ENCODE measurements at places on chromosomes 5 and 9.

DNA sequence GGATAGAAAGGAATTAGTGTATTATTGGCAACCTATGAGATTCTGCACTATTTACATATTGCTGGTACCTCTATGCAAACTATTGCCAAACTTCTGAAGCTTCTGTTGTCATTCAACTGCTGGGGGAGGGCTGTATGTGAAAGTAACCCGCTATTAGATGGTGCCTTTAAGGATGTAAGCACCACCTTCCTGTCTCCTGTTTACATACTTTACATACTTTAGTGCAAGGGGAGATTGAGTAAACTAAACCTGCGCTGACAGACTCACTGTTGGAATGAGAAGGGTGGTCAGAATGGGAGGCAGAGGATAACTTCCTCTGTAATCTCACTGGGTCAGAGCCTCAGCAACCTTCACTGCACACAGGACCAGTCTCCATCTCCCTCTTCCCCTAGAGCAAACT lies 123.8 kb downstream of the NR3C1 start:
- DNase-seq: no peak

GRCh38 chr5:154345255-154345952 lies 100.4 kb upstream of the SAP30L start:
- DNase-seq: no peak

GRCh38 chr5:31614151-31615020 lies 24.5 kb upstream of the PDZD2 start:
- no peak for DNase-seq

- no peak for DNase-seq
Observed at GRCh38 chr5:190366-191035, 794 bp upstream of the LRRC14B start.

DNA sequence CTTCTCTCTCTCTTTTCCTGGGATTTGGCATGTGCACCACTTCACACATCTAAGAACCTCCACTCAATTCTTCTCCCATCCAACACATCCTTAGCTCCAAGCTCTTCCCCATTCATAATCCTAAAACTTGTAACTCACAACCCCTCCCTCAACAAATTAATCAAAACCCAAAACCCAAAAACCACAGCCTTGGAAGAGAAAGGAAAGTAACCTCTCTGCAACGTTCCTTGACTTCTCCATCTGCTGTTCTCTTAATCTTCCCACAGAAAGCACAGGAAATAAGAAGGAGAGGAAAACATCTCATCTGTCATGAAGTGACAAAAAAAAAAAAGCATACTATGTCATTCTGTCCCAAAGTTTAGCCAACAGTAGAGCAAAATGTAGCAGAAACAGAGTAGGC lies 66.2 kb downstream of the DRD1 start:
- no peak for DNase-seq

- DNase-seq: no peak
Observed at GRCh38 chr9:87108661-87109060, 161.4 kb upstream of the GAS1 start.

DNA sequence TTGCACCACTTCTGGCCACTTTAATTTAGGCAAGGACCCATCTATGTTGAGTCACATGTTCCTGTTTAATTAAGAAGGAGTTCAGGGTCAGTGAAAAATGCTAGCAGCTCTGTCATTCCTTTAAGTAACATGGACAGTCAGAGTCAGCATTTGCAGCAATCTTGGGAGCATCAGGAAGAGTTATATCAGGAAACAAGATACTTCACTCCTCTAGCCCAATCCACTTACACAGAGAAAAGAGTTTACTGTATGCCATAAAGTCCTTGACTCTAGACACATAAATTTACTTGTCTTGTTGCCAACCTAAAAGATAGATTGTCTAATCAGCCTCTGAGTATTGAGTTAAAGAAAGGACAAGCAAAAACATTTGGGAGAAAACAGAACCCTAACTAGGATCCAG lies 266.7 kb downstream of the PJA2 start:
- DNase-seq: no peak

DNA sequence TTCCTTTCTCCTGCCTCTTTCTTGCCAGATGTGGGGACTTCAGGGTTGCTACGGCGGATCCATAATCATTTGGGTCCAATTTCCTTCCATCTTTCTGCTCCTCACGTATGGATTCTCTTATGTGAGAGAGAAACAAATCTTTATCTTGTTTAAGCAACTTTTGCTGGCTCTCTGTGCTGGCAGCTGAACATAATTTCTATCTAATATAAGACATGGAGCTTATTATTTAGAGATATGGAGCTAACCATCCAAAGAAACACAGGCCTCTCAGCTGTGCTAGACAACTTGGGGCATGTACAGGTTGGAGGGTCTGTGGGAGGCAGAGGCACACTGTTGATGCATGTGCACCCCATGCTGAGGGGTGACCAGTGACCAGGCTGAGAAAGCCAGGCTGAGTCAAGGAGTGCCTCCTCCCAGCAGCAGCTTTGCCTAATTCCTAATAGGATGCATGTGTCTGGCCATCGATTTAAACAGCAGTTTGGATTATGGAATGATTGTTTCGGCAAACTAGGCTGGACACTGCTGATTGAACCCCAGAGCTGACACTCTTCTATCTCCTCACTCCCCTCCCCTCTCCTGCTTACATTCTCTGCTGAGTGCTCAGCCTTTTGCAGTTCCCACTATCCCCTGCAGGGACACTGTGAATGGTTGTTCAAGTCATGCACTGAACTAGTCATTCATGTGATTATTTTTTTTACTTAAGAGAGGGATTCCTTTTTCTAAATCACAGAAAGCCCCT lies 195.8 kb downstream of the ERCC6L2 start:
- peak; percentile 31 for DNase-seq

- DNase-seq: no peak
Observed at GRCh38 chr5:125558466-125558865, 812.0 kb upstream of the ZNF608 start.

GRCh38 chr9:15512889-15513288 lies 2.1 kb upstream of the PSIP1 start:
- DNase-seq: no peak

DNA sequence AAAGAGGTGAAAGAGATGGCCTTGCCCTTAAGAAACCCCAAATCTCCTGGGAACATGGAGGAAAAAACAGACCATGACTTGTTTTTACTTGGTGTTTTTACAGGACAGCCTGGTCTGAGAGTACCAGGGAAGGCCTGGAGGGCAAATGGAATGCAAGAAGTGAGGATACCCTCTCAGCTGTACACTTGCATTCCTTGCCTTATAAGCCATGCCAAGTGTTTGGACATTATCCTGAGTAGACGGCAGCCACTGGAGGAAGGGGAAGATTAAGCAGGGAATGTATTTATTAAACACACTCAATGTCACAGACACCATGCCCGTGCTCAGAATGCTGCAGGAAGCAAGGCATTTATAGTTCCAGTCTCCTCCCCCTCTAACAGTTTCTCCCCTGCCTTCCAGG lies 581.4 kb downstream of the CDK5RAP2 start:
- DNase-seq: no peak

- DNase-seq: no peak
Observed at GRCh38 chr5:89595056-89595455, 712.1 kb upstream of the MEF2C start.

DNA sequence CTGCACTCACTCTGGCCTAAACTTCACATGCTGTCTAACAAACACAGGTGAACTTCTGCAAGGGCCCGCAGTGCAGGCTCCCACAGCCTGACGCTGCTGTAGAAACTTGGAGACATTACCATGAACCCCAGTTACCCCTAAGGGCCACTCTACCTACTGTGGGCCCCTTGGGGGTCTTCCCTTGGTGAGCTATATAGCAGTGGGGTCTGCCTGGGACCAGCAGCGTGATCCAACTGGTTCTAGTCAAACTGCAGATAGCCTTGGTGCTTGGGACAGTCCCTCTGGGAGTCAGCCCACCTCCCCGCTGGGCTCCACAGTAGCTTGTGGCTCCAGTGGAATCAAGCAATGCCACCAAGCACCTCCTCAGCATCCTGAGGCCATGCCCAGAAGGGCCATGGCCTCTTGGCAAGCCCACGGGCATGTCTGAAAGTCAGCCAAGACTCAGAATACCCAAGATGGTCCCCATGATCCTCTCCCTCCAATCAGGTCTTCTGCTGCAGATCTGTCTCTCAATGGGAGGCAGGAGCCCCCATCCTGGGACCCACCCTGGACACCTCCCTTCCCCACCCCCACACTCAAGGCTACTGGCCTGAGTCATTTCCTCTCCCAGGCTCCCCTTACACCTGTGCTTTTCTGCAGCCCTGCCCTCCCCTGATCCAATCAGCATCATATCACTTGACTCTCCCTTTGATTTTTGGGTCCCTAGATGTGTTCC lies 230.0 kb upstream of the IRX1 start:
- DNase-seq: no peak

DNA sequence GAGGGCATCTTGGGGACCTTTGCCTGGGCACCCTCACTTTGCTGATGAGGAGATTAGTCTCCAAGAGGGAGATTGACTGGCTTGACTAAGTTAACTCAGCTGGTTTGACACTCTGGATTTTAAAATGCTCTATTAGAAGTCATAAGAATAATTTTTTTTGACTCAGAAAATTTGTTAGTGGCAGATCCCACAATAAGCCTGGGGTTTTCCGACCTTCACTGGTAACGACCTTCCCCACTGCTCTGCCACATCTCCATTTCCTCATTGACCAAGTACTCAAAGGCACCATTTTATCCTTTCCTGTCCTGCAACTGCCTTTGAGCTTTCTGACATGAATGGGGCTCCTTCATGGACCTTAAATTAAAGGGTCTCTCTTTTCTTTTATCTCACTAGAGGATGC lies 67.0 kb downstream of the ARHGEF28 start:
- no peak for DNase-seq

GRCh38 chr5:141558150-141558549 lies 60.6 kb downstream of the DIAPH1 start:
- DNase-seq: no peak

DNA sequence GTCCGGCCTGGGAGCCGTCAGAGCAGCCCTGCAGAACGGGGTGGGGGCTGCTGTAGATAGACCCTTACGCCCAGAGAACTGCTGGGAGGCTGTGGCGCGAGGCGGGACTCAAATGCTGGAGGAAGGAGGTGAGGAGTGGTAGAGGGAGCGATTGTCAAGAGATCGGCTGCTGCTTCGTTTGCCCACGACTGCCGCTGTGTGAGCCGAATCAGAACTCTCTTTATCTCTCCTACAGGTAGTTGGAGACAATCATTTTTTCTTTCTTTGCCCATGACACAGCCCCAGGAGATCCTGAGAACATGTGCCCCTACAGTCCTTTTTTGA lies 456 bp downstream of the ZNF79 start:
- DNase-seq: peak; percentile 42

GRCh38 chr5:150506571-150507473 lies 1.1 kb upstream of the NDST1 start:
- no peak for DNase-seq

DNA sequence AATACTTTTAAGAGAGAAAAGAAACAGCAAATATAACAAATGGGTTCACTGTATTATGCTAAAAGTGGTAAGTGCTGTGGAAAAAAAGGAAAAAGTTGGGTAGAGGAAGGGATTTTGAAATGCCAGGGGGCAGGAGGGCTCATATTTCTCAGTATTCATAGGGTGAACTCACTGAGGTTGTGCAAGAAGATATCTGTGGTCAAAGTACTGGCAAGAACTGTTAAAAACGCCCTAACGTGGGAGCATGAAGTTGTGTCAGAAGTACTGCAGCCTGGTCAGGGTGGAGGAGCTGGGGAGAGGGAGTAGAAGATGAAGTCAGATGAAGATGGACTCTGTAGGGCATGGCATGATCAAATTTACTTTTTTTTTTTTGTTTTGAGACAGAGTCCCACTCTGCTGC lies 31.2 kb upstream of the SLC28A3 start:
- no peak for DNase-seq

DNA sequence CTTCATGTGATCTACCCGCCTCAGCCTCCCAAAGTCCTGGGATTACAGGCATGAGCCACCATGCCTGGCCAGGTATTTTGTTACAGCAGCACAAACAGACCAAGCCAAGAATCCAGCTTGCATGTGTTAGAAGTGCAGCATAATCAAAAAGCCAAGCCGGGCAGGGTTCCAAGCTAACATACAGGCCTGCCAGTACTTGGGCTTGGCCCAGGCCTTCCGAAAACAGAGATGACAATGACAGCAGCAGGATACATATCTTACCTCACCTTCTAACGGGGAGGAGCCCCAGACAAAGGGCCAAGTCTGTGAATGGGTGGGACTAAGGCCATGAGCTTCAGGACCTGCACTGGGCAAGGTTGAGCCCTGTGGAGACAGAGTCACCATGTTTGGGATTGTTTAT lies 91.4 kb upstream of the ZNF462 start:
- no peak for DNase-seq

DNA sequence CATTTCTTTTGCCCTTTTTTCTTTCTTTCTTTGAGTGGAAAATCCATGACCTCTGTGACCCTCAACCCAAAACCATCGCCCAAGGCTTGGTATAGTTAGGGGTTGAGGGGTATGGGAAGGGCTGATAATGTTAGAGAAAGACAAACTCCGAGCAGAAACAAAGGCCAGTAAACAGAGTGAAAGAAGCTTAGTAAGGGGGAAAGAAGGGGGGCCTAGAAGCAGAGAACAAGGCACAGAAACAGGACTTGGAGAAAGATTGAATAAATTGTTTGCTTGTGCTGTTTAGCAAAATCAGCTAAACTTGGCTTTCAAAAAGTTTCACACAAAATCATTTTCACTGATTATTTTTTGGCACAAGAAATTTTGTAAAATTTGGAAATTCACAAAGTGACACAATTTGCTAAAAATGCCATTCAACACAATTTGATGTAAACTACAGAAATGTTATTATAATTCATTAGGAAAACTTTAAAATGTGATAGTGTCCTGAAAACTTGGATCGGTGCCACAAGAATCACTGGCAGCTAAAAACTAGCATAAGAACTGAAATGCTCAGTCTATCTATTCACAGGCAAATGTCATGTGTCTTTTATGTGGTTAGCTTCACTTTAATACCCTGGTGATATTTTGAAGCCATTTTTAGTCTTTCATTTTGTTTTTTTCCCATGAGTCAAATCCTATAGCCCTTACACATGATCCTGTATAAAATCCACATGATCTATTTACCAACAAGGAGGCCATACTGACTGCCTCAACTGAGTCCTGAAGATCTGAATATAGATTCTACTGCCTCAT lies 276.4 kb downstream of the NR2F1-AS1 start:
- DNase-seq: no peak

- no peak for DNase-seq
Observed at GRCh38 chr5:169911448-169912212, 68.7 kb downstream of the INSYN2B start.

DNA sequence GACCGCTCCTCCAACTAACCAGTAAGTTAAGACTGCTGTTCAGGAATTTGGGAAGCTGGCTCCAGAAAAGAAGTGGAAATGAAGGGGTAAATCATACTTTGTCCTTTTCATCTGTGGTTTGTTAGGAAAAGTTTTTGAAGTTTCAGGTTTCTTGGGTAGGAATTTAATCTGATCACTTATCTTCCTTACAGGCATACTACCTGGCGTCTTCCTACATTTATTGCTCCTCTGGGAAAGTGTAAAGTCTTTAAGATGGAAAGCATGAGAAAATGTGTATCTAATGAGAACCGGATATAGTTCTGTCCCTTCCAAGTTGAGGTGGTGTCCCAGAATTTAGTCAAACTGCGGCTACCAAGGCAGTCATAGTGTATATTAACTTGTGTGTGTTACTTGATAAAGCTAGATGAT lies 1.3 kb downstream of the RASA1 start:
- DNase-seq: no peak
